KG1 (cell line): ENCODE measurements at places on chromosomes 12 and 14.

DNA sequence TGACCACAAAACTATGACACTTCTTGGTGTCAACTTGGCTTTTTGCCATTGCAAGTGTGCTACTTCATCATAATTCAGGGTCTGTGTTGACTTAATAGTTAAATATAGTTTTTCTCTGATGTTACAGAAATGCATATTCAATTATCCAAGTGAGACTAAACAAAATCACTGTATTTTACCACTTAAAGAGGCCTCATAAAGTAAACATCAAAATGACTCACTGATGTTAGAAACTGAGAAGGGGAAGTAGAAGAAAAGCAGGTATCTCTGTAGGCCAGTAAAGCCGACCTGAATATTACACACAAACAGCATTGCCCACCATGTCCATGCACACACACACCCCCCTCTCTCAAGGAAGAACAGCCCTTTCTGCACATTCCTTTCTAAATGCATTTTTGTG is 55.4 kb downstream of the RPAP3 start:
- DNase-seq, result no peak

- no peak for DNase-seq
Measured at GRCh38 chr12:21989819-21990412, 48.7 kb upstream of the ABCC9 start.

GRCh38 chr12:89863493-89863938 is 154.9 kb upstream of the ATP2B1 start:
- no peak for DNase-seq

DNA sequence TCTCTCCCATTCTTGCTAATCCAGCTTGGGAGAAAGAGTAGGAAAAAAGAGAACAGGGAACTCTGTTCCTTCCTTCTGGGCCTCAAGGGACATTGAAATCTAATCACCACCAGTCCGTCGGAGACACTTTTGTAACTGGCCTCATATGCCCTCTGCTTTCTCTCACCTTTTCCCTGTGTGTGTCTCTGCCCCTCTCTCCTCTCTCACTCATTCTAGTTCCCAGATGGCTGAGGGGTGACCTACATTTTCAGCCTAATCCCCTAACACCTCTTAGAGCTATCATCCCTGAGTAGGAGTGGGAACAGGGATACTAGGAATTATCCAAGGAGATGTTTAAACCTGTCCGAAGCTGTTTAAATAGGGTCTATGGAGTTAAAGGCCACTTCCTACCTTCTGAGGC is 8.9 kb upstream of the PCK2 start:
- DNase-seq, result no peak

DNA sequence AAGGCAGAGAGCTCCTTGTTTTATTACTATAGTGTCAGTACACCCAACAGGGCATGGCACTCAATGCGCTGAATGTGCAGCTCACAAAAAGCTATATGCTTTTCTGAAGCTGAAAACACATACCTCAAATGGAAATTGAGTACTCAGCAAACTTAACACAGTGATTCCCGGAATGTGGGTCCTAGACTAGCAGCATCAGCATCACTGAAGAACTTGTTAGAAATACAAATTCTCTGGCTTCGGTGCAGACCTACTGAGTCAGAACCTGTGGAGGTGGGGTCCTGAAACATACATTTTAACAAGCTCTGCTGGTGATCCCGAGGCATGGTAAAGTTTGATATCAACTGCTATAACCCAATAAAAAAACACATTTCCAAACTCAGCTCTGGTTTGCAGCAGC is 14.9 kb downstream of the RERG start:
- DNase-seq, result no peak

DNA sequence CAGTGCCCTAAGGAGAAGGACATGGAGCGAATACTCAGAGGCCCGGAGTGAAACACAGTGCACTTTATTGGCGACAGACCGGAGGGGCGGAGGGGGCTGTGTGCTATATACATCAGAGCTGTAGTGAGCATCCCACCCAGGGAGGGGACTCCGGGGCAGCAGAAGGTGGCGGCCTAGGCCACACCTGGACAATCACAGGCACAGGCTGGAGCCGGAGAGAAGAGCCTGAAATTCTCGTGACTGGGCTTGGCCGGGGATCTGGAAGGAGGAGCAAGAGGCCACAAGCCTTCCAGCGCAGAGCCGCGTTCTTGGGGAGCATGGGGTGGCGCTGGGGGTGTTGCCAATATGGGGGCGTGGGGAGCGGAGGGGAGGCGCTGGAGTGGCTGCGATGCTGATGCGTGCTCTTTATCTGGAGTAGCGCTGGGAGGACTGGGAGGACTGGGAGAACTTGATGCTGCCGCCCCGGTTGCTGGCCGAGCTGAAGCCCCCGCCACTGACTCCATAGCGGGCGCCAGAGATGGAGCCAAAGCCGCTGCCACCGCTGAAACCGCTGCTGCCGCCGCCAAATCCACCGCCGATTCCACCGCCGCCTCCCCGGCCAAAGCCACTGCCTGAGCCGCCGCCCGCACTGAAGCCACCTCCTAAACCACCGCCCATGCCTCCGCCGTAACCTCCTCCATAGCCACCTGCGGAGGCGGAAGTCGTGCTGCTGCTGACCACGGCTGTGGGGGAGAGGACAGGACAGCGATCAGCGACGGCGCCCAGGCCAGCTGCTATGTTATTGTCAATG is 6.1 kb downstream of the KRT3 start:
- no peak for DNase-seq

GRCh38 chr12:116054280-116054679 is 223.2 kb downstream of the MED13L start:
- DNase-seq, result no peak
